Upper lobe of left lung (tissue), 6 donors: ENCODE measurements at places on chromosomes 11 and 22.

- H3K4me3 ChIP-seq: no peak overlapping the region
- no peak overlapping the region for H3K27ac ChIP-seq
- peaks cover 27% of the 10 kb centered on the region for H3K36me3 ChIP-seq
- DNase-seq: peak; percentile 58
These were observed 35.4 kb upstream of the NFRKB start for GRCh38 chr11:129930743-129931142.

DNA sequence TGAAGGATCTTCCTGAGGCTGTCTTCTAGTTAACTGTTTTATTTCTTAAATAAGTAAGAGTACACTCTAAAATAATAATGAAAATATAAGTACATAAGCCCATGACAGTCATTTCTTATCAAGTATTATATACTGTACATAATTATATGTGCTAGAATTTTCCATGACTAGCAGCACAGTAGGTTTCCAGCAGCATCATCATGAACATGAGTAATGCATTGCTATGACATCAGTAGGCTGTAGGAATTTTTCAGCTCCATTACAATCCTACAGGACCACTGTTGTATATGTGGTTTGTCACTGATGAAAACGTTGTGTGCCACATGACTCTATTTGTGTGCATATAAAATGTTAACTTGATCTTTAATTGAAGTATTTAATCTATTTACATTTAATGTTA, 22.0 kb downstream of the ZNF202 start:
- no peak overlapping the region for H3K27ac ChIP-seq
- H3K36me3 ChIP-seq: peaks cover 2% of the 10 kb centered on the region
- no peaks in the 10 kb centered on the region for H3K4me1 ChIP-seq
- DNase-seq: no peak
- no peaks in the 10 kb centered on the region for H3K27me3 ChIP-seq

DNA sequence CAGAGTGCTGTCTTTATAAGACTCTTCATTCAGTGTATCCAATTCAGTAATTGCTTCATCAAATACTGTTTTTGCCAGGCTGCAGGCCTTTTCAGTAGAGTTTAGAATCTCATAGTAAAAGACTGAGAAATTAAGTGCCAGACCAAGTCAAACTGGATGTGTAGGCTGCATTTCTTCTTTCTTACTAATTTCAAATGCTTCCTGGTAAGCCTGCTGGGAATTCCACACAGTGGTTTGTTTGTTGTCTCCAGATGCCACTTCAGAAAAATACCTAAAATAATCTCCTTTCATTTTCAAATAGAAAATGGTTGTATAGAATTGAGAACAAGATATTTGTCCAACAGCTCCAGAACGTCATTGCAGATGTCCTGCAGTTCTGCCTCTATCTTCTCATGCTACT, 34.7 kb downstream of the LDHAL6A start:
- H3K4me1 ChIP-seq: peaks cover 30% of the 10 kb centered on the region
- H3K27me3 ChIP-seq: no peaks in the 10 kb centered on the region
- no peaks in the 10 kb centered on the region for H3K36me3 ChIP-seq
- peak overlapping the region; percentile 42 for H3K27ac ChIP-seq
- H3K4me3 ChIP-seq: no peak overlapping the region

- H3K36me3 ChIP-seq: no peaks in the 10 kb centered on the region
- DNase-seq: no peak
- H3K4me1 ChIP-seq: no peaks in the 10 kb centered on the region
- no peak overlapping the region for H3K4me3 ChIP-seq
- no peak overlapping the region for H3K27ac ChIP-seq
These were observed 18.6 kb upstream of the FGF3 start for GRCh38 chr11:69837791-69838190.

DNA sequence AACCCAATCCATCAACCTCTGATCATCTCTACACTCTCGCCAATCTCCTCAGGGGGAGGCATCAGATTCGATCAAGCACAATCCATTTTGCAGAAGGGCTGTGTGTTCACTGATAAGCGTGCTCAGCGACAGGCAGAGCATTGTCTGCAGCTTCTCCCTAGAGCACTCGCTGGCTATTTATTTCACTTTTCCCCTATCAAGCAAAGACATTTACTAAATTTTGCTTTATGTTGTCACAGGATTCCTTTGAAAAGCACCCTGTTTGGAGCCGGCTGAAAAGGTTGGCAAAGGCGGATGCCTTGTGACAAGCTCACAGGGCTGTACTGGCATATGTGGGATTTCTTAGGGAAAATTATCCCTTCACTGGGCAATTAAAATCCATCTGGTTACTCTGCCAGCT, 1381.5 kb upstream of the TENM4 start:
- H3K36me3 ChIP-seq: no peaks in the 10 kb centered on the region
- no peak overlapping the region for H3K27ac ChIP-seq
- H3K4me1 ChIP-seq: no peaks in the 10 kb centered on the region
- H3K4me3 ChIP-seq: no peak overlapping the region
- no peak for DNase-seq

DNA sequence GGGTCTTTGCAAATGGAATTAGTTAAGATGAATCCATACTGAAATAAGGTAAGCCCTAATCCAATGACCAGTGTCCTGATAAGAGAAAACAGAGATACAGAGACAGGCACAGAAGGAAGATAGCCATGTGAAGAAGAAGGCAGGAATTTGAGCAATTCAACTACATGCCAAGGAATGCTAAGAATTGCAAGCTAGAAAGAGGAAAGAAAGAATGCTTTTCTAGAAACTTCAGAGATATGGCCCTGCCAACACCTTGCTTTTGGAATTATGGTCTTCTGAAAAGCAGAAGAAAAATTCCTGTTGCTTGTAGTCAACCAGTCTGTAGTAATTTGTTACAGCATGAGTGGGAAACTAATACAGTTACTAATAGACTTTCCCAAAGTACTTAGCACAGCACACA, 111.3 kb downstream of the SLC17A6 start:
- DNase-seq: no peak
- no peak overlapping the region for H3K27ac ChIP-seq
- H3K36me3 ChIP-seq: no peaks in the 10 kb centered on the region
- no peaks in the 10 kb centered on the region for H3K4me1 ChIP-seq
- no peak overlapping the region for H3K4me3 ChIP-seq

- H3K27me3 ChIP-seq: no peaks in the 10 kb centered on the region
- no peak overlapping the region for H3K27ac ChIP-seq
- DNase-seq: no peak
- no peaks in the 10 kb centered on the region for H3K36me3 ChIP-seq
- peaks cover 4% of the 10 kb centered on the region for H3K4me1 ChIP-seq
These were observed 180.0 kb upstream of the NTM start for GRCh38 chr11:131190446-131190845.

- H3K4me3 ChIP-seq: no peak overlapping the region
- H3K27me3 ChIP-seq: no peaks in the 10 kb centered on the region
- no peak for DNase-seq
- H3K4me1 ChIP-seq: no peaks in the 10 kb centered on the region
These were observed 22.1 kb upstream of the SYT7 start for GRCh38 chr11:61602775-61603569.

DNA sequence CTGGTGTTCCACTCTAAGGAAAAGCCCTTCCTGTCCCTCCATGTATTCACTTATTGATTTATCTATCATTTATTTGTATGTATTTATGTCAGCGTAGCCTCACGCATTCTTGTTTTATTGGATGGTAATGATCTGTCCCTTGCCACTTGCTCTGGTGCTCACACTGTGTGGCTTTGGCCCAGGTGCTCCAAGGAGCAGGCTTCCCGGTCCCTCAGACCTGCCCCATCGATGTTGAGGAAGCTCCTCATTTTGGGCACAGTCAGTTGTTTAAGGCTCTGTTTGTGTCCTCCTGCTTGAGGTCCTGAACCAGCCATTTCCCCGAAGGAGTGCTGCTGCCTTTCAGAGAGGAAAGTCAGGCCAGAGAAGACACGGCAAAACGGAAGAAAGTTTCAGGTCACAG, 1485.4 kb downstream of the TBC1D22A start:
- H3K27ac ChIP-seq: no peak overlapping the region
- H3K27me3 ChIP-seq: no peaks in the 10 kb centered on the region
- no peak for DNase-seq

- DNase-seq: no peak
- H3K4me3 ChIP-seq: peak overlapping the region; percentile 48
- no peaks in the 10 kb centered on the region for H3K27me3 ChIP-seq
These were observed 1.3 kb downstream of the CLMP start for GRCh38 chr11:123193742-123194141.

DNA sequence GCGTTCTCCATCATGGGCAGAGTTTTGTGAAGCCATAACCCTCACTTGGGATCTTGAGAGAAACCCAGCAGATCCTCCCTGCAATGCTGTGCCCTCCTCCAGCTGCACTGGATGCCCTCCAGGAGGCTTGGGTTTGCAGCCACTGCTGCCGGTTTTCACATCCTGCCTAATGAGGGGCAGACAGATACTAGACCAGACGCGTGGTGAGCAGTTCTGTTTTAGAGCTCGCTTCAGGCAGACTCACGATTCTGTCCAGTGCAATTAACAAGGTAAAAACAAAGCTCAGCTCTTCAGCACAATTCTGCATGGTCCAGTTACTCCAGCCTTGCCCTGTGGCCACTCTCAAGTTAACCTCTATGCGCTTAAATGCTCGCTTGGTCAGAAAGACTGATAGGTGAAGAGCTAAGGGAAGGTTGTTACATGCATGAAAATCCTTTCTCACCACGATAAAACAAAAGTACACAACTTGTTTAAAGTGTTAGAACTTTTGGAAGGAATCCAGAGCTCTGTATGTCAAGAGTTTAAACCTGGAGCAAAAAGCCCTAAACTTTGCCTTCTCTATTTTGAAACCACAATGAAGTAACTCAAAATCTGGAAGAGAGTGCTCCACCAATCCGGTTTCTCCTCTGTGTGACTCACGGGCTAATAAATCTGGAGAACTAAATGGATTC, 292.3 kb upstream of the FAT3 start:
- no peaks in the 10 kb centered on the region for H3K27me3 ChIP-seq
- H3K4me1 ChIP-seq: no peaks in the 10 kb centered on the region
- DNase-seq: no peak
- no peaks in the 10 kb centered on the region for H3K36me3 ChIP-seq

- H3K36me3 ChIP-seq: no peaks in the 10 kb centered on the region
- no peak overlapping the region for H3K4me3 ChIP-seq
- no peak overlapping the region for H3K27ac ChIP-seq
- H3K27me3 ChIP-seq: no peaks in the 10 kb centered on the region
These were observed 102.7 kb upstream of the TRPC6 start for GRCh38 chr11:101686514-101686913.

DNA sequence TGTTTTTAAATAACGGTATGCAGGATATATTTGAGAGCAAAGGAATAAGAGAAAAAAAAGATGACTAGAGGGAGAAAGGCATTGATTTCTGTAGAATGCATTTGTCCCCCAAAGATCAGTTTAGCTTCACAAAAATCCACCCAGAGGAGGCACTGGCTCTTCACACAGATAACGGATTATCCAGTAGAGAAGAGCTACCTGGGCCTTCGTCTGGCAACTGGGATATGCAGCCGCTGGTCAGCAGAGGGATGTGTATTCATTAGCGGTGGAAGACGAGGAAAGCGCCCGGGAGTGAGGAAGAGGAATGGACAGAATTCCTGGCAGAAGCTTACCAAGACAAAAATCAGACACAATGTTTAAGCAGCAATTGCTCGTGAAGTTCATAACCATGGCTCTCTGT, 5.6 kb upstream of the WT1 start:
- no peaks in the 10 kb centered on the region for H3K36me3 ChIP-seq
- H3K4me1 ChIP-seq: peaks cover 30% of the 10 kb centered on the region
- no peak overlapping the region for H3K27ac ChIP-seq
- DNase-seq: no peak
- H3K27me3 ChIP-seq: peaks cover 11% of the 10 kb centered on the region

DNA sequence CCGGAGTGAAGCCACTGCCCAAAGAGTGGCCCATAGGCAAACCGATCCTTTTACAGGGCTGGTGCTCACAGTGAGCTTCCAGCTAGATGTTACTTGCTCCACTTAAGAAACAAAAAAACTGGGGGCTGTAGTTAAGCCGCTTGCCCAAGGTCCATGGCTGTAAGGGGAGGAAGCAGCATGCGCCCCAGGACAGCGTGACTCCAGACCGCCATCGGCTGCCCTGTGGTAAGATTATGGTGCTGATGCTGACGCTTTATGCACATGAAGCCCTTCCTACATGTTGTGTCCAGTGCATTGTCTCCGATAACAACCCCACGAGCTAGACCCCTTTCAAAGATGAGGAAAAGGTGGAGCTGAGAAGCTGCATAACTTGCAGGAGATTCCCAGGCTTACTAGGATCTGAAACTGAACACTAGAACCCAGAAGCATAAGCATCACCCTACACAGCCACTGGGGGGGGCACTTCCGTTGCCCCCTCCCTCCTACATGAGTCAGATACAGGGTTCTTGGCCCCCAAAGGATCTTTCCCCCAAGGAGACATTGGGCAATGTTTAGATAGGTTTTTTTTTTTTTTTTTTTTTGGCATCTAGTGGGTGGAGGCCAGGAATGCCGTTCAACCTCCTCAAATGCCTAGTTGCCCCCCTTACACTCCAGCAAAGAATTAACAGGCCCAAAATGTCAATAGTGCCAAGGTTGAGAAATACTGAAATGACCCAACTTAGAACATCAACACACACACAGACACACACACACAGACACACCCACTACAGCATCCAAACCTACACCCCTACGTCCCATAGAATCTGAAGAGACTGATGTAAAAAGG, 53.9 kb downstream of the MN1 start:
- no peak for DNase-seq
- H3K4me3 ChIP-seq: no peak overlapping the region
- H3K27me3 ChIP-seq: no peaks in the 10 kb centered on the region
- H3K27ac ChIP-seq: no peak overlapping the region
- H3K4me1 ChIP-seq: peaks cover 9% of the 10 kb centered on the region

DNA sequence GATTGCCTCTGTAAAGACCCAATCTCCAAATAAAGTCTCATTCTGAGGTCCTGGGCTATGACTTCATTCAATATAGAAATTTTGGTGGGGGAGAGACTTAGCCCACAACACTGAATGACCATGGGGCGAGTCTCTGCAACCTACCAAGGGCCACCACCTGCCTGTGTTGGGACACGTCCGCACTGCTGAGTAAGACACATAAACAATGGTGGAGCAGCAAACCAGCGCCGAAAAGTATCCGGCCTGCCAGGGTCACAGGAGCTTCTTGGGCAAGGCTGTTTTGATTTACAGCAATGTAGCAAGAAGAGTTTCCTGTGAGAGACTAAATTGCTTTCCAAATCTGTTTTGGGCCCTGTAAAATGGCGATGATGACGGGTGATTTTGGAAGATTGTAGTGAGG, 122.3 kb downstream of the SHANK2 start:
- no peak overlapping the region for H3K4me3 ChIP-seq
- no peaks in the 10 kb centered on the region for H3K27me3 ChIP-seq
- no peaks in the 10 kb centered on the region for H3K36me3 ChIP-seq
- DNase-seq: no peak
- H3K4me1 ChIP-seq: no peaks in the 10 kb centered on the region
